Dorsolateral prefrontal cortex (tissue), 122 donors: ENCODE measurements at places on chromosomes 7 and 10.

DNA sequence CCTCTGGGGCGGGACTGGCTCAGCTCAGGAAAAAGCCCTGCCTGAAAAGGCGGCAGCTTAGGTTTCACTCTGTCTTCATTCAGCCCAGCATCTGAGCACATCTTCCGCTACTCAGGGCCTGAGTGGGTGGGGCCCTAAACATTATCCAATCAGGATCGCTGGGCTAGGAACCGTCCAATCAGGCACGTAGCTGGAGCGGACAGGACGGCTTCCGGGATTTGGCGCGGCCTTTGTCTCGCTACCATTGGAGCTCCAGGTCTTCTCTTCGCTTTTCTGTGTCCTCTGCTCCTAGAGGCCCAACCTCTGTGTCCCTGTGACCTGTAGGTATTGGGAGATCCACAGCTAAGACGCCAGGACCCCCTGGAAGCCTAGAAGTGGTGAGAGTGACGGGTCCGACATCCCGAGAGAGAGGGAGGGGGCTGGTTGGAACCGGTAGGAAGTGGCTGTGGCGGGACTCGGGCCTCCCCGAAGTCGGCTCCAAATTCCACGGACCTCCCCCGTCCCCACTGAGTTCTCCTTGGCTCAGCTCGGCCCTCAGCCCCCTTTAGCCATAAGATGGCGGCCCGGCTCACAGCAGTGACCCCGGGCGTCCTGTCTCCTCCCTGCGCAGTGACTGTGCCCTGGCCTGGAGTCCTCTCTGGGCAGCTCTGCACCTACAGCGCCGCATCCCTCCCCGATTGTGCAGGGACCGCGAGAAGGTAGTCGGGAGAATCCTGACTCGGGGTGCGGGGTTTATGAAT, 99.1 kb downstream of the ZNF680 start:
- DNase-seq = peak; percentile 72

DNA sequence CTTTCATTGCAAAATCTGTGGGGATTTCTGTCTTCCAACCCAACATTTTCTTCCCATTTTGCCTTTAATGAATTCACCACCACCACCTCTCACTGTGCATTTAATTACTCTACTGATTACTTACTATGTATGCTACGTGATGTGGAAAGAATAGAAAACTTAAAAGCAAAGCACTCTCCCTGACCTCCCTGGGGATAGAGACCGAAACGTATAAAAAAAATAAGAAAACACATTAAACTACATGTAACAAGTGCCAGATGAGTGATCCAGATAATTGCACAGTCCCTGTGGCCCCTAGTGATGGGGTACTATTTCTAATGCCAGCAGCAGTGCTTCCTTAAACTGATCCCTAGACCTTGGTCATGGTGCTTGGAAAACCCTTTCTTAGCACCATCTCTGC, 478.4 kb downstream of the NRG3 start:
- no peak for DNase-seq

DNA sequence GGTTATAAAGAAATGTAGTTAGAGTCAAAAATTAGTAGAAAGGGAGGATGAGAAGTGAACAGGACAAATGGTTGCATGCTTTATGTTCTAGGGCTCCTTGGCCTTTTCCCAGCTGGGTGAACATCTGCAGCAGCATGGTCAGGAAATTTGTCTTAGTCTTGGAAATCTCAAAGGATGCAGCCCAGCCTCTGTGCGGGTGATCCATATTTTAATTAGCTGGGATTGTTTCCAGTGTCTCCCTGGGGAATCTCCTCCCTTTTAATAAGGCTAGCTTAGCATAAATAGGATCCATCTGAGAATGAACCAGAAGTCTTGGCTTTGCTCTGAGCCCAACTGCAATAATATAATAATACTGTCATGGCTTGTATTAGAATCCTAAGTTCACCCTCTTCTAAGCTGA, 198.3 kb downstream of the PRKG1 start:
- no peak for DNase-seq

DNA sequence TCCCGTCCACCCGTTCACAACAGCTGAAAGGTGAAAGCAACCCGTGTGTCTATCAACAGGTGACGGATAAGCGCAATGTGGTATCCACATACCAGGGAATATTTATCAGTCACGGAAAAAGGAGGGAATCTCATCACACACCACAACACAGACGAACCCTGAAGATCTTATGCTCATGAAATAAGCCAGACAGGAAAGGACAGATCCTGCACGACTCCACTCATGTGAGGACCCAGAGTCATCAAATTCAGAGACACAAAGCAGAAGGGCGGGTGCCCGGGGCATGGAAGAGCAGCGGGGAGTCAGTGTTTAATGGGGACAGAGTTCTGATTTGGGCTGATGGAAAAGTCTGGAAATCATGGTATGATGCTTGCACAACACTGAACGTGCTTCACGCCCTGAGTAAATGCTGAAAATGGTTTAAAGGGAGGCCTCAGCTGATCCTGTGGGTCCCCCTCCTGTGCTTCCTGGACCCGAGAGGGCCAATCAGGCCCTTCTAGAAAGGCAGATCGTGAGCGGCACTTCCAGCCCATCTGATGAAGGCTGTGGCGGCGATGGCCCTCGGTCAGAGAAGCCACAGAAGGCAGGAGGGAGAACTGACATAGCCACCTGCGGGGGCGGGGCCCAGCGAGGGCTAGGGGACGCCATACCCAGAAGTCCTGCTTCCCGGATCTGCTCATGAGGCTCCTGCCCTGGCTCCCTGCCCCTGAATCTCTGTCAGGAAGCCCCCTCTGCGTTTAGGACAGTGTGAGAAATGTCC, 19.1 kb downstream of the WDR86 start:
- DNase-seq = no peak

DNA sequence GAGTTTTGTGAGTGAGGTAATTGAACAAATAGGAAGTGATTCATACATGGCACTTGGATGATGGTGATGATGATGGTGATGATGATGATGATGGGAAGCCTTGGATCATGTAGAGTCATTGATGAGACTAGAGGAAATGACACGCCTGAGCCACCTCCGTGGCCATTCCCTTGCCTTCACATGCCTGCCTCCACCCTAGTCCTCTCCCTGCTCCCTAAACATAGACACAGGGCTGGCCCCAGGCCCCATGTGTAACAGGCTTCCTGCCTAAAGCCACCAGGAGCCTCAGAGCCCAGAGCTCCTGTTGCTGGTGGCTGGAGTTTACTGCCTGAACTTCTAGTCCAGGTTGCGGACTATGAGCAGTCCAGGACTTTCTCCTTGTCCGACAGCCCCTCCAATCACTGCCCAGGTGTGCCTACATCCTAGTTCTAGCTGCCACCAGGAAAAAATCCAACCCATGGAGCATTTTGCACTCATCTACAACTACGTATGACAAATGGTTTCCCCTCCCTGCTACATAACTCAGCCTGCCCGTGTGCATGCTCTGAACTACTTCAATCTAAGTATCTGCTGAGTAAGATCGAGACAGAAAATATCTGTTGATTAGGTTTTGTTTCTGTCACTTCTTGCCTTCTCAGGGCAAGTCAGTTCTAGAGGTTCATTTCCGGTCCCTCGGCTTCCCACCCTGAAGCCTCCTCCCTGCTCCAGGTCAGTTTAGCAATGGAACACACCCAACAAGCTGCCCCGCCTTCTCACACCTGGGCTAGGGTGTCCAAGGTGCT, 35.5 kb upstream of the KDM7A start:
- DNase-seq = no peak

DNA sequence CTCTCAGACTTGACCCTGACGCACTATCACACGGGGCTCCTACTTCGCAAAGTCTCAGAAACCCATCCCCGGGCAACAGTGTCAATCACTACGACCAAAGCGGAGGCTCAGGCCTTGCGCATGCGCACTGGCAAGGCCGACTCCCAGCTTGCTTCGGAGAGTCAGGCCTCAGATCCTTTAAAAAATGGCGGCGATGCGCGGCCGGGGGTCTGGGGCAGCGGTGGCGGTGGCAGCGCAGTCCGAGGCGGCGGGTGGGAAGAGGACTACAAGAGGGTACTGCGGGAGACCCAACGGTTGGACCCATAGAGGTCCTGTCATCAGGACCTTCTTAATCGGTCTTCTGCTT, 196.9 kb downstream of the ZNF716 start:
- no peak for DNase-seq

DNA sequence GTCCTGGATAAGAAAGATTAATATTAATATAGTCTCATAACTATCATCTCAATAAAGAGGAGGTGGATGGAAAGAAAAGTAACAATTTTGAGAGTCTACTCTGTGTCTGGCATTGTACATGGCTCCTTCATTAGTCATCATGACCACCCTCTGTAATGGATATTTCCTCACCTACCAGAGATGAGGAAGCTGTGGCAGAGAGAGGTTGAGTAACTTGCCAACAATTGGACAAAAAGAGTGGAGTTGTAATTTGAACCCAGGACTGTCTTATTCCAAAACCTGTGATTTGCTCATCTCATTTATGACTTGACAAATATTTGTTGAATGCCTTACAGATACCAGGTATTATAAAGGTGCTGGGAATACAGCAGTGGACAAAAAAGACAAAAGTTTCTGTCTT, 2.1 kb upstream of the IDE start:
- no peak for DNase-seq

GRCh38 chr7:107002529-107002998, 41.9 kb upstream of the PRKAR2B start:
- DNase-seq = no peak

- no peak for DNase-seq
These were observed 24.9 kb downstream of the SFR1 start for GRCh38 chr10:104146882-104147281.

- no peak for DNase-seq
These were observed 23.2 kb upstream of the PIP4K2A start for GRCh38 chr10:22737587-22737986.

DNA sequence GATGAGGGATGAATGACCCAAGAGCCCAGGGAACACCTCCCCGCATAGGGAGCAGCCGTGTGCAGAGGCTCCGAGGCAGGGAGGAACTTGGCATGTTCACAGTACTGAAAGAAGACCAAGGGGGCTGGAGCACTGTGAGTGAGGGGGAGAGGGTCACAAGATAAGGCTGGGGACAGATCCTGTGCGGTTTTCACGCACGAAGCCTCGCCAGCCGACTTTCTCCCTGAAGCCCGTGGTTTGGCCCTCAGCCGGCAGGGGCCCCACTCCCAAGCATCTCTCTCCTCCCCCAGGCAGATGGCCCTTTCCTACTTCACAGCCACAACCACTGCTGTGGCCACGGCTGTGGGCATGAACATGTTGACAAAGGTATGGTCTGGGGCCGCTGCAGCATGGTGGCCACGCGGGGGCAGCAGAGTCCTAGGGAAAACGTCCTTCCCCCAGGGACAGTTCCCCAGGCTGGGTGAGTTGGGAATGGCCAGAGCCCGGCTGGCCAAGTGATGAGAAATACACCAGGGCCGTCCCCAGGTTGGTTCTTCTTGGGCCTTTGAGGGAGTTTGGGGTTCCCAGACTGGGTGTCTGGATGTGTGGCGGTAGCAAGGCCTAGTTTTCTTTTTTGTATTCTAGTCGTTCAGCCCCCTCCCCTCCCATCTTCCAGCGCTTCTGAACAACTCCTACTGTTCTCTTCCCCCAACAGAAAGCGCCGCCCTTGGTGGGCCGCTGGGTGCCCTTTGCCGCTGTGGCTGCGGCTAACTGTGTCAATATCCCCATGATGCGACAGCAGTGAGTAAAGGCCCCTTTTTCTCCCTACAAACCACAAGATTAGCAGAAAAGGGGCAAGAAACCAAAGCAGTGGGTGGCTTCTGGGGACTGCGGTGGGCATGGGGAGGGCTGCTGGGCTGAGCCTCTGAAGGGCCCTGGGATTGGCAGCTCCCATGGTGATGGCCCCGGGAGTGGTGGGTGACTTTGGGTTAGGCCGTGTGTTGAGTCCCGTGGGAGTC, 14.4 kb upstream of the WBP1L start:
- peak; percentile 84 for DNase-seq

- DNase-seq = no peak
These were observed 151.8 kb downstream of the CHN2 start for GRCh38 chr7:29346231-29346978.

DNA sequence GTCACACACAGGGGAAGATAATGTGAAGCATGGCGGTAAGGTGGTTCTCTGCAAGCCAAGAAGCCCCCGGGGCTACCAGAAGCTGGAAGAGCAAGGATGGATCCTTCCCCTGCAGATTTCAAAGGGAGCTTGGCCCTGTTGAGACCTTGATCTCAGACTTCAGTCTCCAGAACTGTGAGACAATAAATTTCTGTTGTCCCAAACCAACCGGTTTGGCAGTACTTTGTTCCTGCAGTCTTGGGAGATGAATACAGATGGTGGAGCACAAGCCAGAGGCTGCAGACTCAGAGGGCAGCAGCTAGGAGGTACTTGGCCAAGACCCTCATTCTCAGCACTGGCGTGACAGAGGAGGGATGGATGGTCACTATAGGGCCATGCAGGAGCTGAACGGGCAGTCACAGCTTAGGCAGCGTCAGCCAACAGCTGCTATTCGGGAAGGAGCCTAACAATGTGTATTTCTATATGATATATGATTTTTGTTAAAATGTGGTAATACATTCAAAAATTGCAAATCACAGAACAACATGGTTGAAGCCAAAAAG, 387.3 kb downstream of the TNS3 start:
- DNase-seq = no peak

DNA sequence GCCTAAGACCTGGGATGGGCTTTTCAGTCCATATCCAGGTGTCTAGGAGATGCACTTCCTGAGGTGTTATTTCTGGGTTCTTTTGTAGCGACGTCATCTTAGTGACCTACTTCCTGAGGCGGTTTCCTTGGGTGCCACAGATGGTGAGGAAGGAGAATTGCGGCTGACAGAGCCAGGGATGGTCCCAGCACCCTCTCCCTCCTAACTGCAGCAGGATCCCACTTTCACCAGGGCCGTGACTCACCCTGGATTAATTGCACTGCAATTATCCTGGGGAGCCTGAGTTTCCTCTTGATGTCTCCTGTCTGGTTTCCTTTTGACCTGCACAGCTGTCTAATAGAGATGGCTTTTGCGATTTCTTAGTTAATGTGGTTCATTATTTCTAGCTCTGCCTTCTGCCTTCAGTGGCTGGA, 271.7 kb downstream of the TCF7L2 start:
- DNase-seq = no peak

GRCh38 chr10:93463723-93464476, 18.2 kb downstream of the MYOF start:
- DNase-seq = no peak

GRCh38 chr10:47104786-47105385, 193.7 kb downstream of the PTPN20 start:
- DNase-seq = no peak

GRCh38 chr10:13528123-13528874, 515 bp downstream of the BEND7 start:
- no peak for DNase-seq

GRCh38 chr10:49360271-49361177, 35.4 kb downstream of the DRGX start:
- no peak for DNase-seq
